Hematopoietic multipotent progenitor cell treated with erythropoietin and hydrocortisone succinate and interleukin-3 and kit ligand, for 15 days (in vitro differentiated cells): ENCODE measurements at places on chromosomes 5 and 9.

DNA sequence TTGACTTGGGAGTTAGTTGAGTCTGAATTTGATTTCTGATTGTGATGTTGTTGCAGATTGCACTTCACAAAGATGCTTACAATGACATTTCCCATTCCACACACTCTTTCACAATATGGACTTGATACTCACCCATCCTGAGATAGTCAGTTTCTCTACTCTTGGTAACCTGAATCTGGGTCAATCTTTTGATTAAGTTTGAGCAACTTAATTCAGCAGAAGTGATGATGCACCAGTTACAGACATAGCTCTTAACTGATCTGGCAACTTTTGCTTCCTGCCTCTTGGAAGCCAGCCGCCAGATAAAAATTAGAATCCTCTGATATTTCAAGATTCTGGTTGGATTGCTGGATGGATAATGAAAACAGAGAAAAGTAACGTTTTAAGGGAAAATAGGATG, 79.7 kb upstream of the OSMR start:
- no peak for DNase-seq

DNA sequence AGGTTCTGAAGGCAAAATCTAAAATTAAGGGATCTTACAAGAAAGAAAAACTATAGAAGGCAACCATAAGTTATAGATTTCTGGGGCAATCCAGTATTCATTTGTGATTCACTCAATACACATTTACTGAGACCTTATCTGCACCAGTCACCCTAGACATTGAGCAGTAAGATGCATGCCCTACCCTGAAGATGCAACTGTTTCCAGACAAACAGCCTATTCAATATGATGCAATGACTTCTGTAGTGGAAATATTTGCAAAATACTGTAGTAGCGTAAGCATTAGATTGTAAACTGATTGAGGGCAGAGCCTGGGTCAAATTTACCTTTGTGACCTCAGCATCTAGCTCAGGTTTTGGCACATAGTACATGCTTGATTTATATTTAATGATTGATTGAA, 256.2 kb upstream of the ACTBL2 start:
- no peak for DNase-seq

DNA sequence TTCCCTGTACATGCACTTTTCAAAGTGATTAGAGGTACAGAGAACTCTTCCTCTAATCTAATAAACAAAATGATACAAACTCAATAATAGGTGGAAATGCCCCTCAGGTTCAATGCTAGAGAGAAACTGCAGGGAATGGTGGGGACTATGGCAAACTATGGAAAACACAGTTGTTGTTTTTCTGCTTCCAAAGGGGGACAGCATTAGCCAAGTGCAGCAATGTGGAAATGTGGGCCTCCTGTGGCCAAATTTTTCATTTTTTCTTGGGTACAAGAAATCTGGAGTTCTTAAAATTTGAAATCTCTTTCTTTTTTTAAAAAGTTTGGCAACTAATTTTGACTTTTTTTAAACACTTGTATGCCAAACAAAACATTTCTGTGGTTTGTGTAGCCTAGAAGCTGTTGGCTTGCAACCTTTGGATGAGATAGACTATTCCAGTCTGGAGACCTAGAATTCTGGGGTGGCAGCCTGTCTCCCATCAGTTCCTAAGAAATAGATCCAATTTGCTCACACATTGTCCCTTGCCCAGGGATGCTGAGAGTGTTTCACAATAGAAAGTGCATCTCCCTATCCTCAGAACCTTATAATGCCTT, 218.6 kb downstream of the PAPPA start:
- no peak for DNase-seq

- no peak for DNase-seq
These were observed 83.5 kb downstream of the PIK3R1 start for GRCh38 chr5:68299105-68299504.

- no peak for DNase-seq
These were observed 136.1 kb downstream of the MARCHF11 start for GRCh38 chr5:16043349-16043965.

GRCh38 chr5:61575581-61575980, 243.5 kb downstream of the ZSWIM6 start:
- no peak for DNase-seq

DNA sequence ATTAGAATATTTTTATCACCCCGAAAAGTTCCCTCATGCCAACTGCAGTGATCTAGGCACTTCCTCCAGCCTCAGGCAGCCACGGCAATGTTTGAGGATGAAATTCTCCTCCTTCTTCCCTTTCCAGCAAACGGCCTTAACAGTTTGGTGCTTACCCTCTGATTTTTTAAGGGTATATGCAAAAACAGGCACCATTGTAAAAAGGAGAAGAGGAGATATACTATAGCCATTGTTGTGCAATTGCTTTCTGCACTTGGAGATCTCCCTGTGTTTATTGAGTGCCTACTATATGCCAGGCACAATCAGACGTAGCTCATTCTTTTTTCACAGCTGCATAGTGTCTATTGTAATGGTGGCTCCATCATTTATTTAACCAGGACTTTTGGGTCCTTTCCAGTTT, 29.4 kb downstream of the GSN start:
- no peak for DNase-seq

DNA sequence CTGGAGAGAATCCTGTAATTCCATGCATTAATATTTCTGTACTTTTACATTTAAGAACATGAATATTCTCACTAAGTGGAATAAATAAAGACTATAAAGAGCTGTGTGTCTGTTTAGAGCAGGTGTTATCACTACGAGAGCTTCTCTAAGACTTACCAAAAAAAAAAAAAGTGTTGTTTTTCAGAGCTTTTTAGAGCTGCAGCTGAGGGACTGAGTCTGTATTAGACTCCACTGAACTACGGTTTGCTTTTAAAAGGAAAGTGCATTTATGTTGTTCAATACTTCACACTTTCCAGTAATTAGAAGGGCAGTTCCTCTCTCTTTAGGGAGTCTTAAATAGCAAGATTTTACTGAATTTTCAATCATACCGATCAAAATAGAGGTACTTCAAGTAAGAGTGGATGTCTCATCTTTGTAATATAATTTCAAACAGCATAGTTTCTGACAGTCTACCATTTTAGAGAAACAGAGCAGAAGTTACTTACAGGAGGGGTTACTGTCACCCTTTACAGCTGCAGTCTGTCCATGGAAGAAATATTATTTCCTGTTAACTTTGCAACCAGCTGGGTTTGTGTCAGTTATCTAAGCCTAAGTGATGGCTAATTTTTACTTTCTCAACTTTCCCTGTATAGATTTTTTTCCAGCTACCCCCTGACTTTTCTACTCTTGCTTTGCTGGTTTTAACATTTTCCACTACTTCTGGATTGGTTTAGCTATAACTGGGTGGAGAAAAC, 2.4 kb downstream of the SYK start:
- no peak for DNase-seq

DNA sequence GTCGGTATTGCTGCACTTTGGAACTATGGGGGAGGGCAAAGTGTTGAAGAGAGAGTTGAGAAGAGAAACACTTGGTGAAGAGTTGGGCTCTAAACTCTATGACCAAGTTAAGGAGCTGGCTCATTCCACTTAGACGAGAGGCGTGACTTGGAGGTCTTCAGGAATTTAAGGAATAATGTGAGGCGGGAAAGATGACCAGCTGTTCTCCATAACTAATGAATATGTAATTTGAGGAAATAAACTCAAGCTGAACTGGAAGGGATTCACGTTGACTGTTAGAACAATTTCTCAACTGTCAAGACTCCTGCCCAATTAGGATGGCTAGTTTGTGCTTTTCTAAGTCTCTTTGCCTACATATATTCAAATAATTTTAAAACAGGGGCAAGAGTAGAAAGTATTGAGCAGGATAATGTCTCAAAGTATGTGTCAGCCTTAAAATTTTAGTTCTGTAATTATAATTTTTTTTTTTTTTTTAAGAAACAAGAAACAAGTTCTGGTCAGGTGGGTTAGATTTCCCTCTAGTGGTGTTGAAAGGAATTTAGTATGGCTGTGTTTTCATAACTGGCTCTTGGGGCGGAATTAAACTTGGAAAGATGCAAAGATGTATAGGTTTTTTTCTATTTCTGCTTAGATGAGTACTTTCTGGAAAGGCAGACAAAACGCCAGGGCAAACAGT, 33.4 kb downstream of the TMEM252 start:
- no peak for DNase-seq

DNA sequence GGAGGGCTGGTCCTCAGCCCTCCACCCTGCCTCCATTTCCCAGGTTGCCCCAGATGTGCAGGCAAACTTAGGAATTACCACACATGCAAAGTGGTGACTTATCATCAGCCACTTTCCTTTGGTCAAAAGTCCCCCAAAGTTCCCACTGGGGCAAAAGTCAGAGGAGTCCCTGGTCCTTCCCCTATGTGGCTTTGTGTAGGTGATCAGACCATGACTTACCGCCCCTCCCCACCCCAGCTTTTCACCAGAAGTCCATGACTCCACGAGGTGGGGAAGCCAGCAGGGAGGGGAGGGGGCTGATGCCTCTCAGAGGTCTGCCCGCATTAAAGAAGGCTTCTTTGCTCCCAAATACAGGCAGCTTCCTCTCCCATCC, 5.8 kb downstream of the TRAF1 start:
- no peak for DNase-seq

- DNase-seq, result no peak
These were observed 38.8 kb downstream of the ITGA2 start for GRCh38 chr5:53027913-53028312.
